Renal pelvis (tissue), 12 donors: ENCODE measurements at places on chromosomes 16 and 17. TPM values are rescaled to one million over a fixed set of nuclear protein-coding genes. Genes with fewer than 3 reads are reported as not detected.
A peak's percentile ranks its signal among the peaks of the same experiment; 100 is the strongest.

The VEZF1 gene
- 98.6 TPM for polyA plus RNA-seq

The TPSB2 gene
- not detected for polyA plus RNA-seq

The TBC1D10B gene
- 46.2 TPM for polyA plus RNA-seq

The HBM gene
- polyA plus RNA-seq, result 5.6 TPM

The MT1B gene
- not detected for polyA plus RNA-seq

The NUPR1 gene
- 7.8 TPM for polyA plus RNA-seq

DNA sequence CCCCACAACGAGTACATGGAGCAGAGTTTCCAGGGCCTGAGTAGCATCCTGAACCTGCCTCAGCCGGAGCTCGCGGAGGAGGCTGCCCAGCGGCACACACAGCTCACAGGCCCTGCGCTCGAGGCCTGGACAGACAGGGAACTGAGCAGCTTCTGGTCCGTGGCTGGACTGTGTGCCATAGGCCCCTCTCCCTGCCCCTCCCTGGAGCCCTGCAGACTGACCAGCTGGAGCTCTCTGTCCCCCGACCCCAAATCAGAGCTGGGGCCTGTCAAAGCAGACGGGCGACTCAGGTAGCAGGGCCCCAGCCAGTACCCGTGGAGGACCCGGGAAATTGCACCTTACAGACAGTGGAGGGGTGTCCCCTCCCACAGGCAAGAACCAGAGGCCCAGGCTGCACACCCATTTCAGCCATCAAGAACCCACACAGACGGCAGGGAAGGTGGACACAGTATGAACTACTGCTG is 13.0 kb downstream of the MRPL27 start:
- no peak for DNase-seq

DNA sequence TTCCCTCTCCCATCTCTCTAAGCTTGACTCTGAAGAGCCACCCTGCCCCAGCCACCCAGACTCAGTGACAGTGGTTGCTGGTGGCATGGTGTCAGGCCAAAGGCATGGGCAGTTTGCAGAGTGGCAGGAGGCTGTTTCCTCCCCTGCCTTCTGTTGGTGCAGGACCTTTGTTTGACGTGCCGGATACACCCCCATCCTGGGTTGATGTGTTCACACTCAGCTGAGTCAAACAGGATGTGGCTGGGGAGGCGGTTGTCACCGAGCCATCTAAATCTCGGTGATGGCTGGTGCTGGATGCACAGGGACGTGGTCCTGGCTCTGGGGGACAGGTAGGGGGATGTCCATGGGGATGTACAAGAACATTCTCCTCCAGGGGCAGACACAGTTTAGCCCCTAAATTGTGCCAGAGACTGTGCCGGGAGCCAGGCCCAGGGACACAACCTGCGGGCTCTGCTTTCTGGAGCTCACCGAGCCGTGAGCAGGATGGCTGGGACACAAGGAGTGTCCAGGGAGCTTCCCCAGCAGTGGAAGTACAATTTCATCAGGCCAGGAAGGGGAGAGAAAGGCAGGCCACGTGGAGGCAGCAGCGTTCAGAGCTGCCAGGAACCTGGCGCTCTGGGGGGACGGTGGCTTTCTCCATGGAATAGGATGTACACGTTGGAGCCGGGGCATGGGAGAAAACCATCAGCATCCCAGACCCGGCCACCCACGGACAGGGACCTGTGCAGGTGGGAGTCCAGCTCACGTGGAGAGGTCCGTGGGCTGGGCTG is 264.2 kb downstream of the SEC14L1 start:
- DNase-seq, result no peak

GRCh38 chr17:49016775-49017463 is 19.7 kb downstream of the IGF2BP1 start:
- DNase-seq, result no peak

DNA sequence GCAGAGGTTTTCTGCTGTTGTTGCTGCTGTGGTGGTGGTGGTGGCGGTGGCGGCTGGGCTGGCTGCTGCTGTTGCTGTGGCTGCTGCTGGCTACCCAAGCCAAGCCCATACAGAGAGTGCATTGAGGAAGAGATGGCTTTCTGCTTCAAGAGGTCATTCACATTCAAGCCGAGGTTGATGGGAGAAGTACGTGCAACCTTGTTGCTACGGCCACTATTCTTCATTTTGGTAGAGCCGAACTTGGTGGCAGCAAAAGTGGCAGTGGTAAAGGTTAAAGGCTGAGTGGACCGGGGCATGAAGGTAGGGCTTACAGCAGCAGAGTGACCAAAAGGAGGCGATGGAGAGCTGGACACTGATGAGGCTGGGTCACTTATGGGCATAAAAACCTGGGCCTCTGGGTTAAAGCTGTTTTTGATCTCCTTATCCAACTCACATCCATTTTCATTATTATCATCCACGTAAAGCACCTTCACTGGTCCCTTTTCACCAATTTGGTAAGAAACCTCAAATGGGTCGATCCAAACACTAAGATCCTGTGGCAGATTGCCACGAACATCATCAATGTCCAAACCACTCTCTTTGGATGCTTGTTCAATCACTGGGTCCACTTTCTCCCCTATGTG is 2.8 kb downstream of the TOB1 start:
- DNase-seq, result no peak

DNA sequence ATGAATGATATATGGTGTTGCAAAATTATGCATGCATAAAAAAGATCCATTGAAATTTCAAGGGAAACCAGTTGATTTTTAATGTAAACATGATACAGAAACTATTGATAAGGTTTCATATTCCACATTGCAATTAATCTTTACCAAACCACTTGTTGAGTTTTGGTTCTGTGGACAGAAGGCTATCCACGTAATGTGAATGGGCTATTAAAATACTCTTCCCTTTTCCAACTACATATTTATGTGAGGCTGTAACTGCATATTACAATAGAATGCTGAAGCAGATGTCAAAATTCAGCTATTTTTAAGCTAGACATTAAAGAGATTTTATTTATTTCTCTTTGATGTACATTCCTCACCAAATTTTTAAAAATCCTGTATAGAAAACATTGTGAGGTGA is 33.7 kb upstream of the VPS4A start:
- no peak for DNase-seq

DNA sequence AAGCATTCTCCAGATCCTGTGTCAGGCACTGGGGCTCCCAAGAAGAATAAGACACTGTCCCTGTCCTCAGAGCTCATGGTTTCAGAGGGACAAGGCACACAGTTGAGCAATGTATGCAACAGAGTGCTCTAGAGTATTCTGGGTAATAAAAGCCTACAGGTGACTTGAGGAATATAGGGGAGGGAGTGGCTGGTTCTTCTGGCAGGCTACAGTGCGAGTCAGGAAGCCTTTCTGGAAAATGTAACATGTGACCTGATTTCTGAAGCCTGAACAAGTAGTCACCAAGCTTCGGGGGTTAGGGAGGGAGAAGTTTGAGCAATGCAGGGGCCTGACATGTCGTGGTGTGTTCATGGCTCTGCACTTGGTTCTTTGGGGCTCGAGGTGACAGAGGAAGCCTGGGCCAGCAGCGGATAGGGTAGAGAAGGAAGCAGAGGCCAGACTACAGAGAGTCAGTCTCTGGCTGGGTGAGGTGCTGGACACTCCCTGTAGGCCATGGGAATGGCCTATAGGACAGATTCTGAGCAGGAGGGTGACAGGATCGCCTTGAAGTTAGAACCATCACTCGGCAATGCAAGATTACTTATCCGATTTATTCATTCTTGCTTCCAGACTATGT is 16.0 kb upstream of the LRRC75A start:
- no peak for DNase-seq

GRCh38 chr16:84534815-84535214 is 30.4 kb upstream of the MEAK7 start:
- DNase-seq, result no peak

DNA sequence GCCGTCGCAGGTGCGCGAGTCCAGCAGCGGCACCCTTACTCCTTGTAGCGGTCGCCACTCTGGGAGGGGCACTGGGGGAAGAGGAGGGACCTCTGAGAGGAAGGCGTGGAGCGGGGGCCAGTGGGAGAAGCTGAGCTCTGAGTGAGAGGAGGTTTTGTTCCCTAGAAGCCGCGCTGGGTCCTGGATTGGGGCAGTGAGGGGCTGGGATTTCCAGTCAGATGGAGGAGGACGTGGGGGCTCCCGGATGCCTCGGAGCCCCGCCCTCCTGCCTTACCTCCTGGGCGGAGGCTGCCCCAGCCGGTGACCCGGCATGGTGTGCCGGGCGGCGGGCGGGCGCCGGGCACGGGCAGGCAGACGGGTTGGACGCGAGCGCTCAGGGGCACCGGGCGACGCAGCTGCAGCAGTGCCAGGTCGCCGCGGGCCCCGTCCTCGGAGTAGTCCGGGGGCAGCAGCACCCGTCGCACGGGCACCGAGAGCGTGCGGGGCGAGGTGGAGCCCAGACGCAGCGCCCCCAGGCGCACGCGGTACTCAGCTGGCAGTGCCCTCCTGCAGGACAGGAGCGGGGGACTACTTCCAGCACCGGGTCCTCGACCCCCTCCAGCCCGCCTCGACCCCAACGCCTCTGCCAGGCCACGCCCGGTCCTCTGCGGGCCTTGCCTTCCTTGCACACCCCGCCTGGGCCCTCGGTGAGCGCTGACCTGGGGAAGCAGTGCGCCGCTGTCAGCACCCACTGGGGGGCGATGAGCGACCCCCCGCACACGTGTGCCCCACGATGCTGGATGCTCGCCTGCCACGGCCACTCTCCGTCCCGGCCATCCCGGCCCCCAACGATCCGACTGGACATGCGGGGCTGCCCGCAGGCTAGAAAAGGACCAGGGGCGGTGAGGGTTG is 2.0 kb downstream of the PRSS33 start:
- no peak for DNase-seq

- no peak for DNase-seq
Observed at GRCh38 chr16:67801883-67802282, 4.5 kb downstream of the RANBP10 start.

- DNase-seq, result no peak
Observed at GRCh38 chr16:1416521-1416941, 2.0 kb upstream of the UNKL start.

DNA sequence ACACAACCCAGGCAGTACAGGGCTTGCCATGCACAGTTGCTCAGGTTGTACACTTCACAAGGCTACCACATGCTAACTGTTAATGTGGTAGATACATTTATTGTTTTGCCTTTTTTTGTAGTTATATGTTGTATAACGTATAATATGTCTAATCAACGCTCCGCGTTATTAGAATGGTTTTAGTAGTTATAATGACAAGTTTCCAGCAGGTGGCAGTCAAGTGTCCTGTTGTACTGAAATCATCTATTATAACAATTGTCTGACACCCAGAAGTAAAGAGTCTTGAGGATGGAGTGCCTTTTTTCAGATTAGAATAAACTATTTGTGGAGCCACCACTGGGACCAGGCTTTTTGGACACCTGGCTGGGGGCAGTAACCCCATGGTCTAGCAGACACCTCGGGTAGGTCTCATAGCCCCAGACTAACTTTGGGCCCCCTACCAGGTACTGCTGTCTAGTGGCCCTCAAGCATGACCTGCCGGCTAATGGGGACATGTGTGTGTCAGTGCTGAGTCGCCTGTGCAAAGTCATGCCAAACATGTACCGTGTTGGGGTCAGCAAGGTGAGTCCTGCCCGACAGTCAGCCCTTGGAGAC is 32.8 kb downstream of the MYO15A start:
- no peak for DNase-seq

DNA sequence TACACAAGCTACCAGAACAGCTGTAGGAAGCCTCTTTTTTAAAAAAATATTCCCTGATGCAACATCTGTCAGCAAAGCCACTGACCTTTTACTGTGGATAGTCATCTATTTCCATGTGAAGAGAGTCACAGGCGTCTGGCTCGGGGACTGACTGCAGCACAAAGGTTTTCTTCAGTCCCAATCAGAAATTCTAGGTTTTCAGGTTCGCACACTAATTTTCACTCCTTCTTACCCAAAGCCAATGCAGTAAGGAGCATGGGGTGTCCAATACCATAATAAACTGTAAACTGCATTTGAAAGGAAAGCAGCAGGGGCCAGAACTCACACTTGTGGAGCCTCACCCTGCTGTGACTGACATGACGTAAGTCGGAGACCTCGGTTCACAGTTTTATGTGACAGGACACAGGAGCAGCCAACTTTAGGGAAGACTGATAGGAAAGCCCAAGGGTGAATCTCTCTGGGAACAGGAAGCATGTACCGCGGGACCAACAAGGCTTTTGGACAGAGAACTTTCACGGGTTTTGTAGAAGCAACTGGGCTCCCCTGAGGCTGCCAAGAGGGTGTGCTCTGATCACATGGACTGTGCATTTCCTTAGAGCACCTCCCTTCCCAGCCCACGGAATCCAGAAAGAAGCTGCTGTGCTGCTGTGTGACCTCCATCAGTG is 9.1 kb upstream of the TMEM100 start:
- DNase-seq, result no peak

- peak; percentile 29 for DNase-seq
Observed at GRCh38 chr16:81384006-81384405, 60.6 kb upstream of the CMIP start.

GRCh38 chr16:77330332-77331042 is 104.3 kb downstream of the ADAMTS18 start:
- no peak for DNase-seq

DNA sequence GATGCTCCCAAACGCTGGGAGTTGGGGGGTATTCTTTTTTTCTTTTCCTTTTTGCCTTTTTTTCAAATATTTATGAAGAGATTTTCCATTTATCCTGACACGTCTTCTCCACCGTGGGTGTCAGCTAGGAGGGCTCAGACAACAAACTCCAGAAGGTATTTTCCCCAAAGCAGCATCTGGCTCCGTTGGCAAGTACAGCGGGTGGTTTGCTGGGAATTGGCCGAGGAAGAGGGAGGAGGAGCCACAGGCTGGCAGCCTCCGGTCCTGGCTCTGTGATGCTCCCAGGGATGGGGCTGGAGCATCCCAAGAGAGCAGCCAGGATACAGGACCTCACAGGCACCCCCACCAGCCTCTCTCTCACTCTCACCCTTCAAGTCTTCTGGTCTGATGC is 10.9 kb upstream of the CACNG4 start:
- no peak for DNase-seq

GRCh38 chr16:74721716-74722115 is 21.1 kb upstream of the MLKL start:
- DNase-seq, result no peak

DNA sequence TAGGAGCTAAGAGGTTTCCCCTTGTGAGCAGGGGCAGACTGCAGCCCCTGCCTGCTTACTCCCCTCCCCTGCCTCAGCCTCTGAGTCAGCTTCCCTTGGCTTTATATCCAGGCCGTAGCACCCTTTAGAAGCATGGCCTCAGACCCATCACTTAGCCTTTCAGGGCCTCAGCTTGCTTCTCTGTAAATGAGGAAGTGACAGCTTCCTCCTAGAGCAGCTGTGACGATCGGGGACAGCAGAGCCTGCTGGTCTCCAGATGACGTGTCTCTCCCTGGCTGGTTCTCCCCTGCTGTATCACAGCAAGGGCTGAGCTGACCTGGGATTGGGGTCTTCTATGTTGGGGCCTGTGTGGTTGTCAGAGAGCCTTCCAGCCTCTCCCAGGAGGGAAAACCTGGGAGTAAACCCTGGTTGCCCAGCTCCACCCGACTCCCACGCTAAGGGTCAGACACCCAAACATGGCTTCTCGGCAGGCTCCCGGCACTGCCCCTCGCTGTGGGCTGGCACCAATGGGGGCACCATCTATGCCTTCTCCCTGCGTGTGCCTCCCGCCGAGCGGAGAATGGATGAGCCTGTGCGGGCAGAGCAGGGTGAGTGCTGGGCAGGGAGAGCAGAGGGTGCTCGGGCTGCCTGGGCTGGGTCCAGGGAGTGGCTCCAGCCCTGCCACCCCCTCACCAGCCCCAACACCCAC is 16.3 kb upstream of the MYO15B start:
- no peak for DNase-seq
